AG04449 (cell line): ENCODE measurements at places on chromosomes 2 and 18.

DNA sequence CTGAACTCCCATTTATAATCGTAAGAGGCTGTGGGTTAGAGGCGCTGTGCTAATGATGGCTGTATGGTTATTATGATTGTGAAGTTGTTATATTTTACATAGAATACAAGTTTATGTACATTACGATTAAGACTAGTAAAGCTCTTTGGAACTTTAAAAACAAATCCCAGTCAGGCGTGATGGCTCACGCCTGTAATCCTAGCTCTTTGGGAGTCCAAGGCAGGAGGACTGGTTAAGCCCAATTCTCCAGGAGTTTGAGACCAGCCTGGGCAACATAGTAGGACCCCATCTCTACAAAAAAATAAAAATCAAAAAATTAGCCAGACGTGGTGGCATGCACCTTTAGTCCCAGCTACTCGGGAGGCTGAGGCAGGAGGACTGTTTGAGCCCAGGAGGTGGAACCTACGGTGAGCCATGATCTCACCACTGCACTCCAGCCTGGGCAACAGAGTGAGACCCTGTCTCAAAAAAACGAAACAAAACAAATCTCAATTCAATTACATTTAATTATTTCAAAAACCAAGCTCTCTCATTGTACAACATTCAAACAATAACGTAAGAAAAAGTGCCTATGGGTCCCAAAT lies 23.9 kb upstream of the KCMF1 start:
- no peak for DNase-seq

DNA sequence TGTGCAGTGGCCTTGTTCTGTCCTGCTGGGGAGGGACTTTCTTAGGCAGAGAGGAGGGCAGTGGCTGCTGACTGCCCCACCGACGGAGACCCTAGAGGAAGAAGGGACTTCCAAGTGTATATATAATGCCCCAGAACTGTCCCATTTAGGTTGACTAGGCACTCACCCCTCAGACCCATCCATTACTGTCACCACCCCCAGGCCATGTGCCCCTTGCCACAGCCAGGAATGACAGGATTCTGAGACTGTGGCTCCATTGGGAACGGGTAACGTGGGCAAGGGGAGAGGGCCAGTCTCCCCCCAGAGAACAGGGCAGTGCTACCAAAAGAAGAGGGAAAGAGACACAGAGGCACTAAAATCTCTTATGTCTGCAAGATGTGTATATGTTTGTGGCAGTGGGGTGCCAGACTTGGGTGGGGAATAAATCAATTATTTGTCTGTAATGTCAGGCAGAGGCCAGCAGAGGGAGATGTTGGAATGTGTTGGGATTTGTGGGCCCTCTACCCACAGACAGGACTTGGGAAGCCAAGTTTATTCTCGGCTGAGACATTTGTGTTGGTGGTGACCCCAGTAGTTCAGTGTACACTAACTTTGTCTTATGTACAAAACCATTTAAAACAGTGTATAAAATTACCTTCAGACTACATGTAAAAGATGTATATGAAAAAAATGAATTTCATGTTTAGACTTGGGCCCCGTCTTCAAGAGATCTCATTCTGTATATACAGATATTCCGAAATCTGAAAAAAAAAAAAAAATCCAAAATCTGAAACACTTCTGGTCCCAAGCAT lies 24.0 kb upstream of the TMEM37 start:
- DNase-seq = no peak

DNA sequence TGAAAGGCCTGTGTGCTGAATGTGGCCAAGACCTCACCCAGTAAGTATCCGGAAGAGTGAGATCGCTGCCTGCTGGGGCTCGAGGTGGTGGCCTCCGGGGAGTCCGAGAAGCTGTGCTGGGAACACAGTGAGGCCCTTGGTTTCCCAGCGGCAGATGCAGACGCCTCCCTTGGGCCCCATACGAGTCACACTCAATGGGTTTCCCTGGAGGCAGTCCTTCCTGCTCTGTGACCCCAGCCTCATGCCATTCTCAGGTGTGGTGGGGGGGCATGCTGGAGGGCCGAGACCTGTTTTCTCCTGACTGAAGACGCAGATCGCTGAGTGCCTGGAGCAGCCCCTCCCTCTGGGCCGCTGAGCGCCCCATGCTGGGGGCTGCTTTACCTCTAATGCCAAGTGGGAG lies 15.7 kb downstream of the CTDP1 start:
- DNase-seq = no peak

GRCh38 chr18:33711514-33711913 lies 133.5 kb downstream of the ASXL3 start:
- no peak for DNase-seq

- DNase-seq = no peak
Observed at GRCh38 chr2:68588589-68588988, 54.8 kb upstream of the PROKR1 start.

GRCh38 chr18:50578030-50578429 lies 18.1 kb downstream of the MAPK4 start:
- no peak for DNase-seq

GRCh38 chr2:203690441-203691047 lies 15.9 kb upstream of the CD28 start:
- DNase-seq = no peak

DNA sequence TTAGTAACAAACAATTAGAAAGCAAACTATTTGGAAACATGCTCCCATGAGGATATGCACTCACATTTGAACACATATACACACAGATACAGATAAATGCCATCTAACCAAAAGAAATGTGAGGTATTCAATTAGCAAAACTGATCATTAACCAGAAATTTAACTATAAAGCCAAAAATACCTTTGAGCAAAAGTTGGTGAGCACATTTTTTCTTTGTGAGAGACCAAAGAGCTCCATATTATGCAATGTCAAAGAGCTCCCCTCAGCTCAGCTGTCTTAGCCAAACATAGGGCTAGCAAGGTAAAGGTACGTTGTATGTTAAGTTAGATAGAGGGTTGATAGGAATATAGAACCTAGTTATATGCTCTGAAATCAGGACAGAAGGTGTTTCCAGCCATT lies 43.8 kb downstream of the CYBRD1 start:
- DNase-seq = no peak
